ENCODE measurements at places on chromosomes 6 and 20.
A peak's percentile ranks its signal among the peaks of the same experiment; 100 is the strongest.

DNA sequence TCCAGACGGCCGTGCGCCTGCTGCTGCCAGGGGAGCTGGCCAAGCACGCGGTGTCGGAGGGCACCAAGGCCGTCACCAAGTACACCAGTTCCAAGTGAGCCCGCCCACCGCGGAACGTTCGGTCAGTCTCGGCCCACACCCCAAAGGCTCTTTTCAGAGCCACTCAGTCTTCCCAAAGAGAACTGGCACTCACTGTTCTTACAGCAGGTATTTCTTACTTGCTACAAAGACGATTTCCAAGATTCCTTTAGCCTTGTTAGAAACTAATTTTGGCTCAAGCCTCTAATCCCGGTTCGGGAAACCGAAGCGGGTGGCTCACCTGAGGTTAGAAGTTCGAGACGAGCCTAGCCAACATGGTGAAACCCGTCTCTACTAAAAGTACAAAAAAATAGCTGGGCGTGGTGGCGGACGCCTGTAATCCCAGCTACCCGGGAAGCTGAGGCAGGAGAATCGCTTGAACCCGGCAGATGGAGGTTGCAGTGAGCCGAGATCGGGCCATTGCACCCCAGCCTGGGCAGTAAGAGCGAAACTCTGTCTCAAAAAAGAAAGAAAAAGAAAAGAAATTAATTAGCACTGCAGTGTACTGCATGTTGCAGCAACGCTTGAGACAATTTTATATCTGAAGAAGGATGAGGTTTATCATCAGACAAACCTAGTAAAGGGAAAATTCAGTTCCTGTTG is 73.1 kb downstream of the OR2B2 start:
- no peak for DNase-seq

GRCh38 chr6:68086199-68086598 is 548.9 kb upstream of the ADGRB3 start:
- no peak for DNase-seq

GRCh38 chr20:20780127-20780824 is 67.8 kb upstream of the RALGAPA2 start:
- peak; percentile 47 for DNase-seq

- DNase-seq = no peak
Measured at GRCh38 chr6:105282631-105283585, 103.1 kb upstream of the POPDC3 start.

GRCh38 chr6:131510094-131510493 is 62.9 kb upstream of the ARG1 start:
- no peak for DNase-seq

GRCh38 chr6:46606338-46606737 is 46.3 kb downstream of the CYP39A1 start:
- no peak for DNase-seq

- DNase-seq = no peak
Measured at GRCh38 chr6:112036088-112036637, 17.7 kb upstream of the CCN6 start.

All from GM13976 (cell line).